ENCODE measurements at places on chromosomes 2 and 18.

GRCh38 chr18:58605027-58606020 lies 23.6 kb downstream of the ALPK2 start:
- DNase-seq, result no peak

GRCh38 chr2:138742441-138743057 lies 37.6 kb downstream of the NXPH2 start:
- no peak for DNase-seq

GRCh38 chr2:231711677-231712450 lies 3.5 kb downstream of the PTMA start:
- no peak for DNase-seq

- no peak for DNase-seq
Measured at GRCh38 chr2:194087089-194087958, 1569.7 kb upstream of the SLC39A10 start.

GRCh38 chr2:112096098-112096497 lies 41.0 kb downstream of the TMEM87B start:
- DNase-seq, result no peak

- no peak for DNase-seq
Measured at GRCh38 chr2:205681401-205682238, 681 bp upstream of the NRP2 start.

GRCh38 chr2:44296653-44297052 lies 21.4 kb downstream of the SLC3A1 start:
- no peak for DNase-seq

GRCh38 chr18:45730832-45731575 lies 7.0 kb downstream of the SLC14A1 start:
- no peak for DNase-seq

GRCh38 chr2:234308813-234309195 lies 188.1 kb downstream of the ARL4C start:
- DNase-seq, result no peak

DNA sequence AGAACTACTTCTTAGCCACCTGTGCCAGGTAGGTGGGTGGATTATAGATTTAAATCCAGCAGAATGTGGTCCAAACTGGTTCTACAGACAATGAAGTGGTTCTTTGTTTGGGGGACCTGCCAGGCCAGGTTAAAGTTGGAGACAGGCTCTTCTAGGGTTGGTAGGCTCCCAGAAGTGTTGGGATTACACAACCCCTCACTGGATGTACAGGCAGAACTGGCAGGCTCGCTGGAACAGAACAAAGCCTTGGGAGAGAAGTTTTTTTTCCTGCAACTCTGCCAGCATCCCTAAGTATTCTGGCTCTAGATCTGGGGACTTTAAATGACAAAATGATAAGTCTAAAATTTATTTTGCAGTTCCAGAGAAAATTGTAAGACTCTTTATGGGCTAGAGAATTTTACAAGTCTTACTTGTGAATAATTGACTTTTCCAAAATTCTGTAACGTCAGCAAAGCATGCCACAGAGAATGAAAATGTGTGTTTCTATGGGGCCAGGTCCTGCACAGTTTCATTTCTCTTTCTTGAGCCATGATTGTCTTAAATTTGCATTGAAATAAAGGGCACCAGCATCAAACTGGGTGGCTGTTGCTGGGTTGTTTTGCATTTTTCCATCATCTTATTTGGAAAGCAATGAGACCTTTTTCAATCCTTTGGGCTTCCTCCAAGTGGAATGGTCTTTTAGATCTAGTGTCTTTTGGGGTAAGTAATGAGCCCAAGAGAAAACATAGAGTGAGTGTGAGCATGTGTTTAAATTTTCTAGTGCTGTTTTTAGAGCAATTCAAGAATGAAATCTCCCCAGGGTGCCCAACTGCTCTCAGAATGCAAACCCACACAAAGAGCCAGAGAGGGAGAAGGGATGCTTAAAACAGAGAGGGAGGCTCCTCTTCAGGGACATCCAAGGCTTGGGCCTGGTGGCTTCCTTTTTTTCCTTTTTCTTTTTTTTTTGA lies 32.4 kb upstream of the ATL2 start:
- no peak for DNase-seq

DNA sequence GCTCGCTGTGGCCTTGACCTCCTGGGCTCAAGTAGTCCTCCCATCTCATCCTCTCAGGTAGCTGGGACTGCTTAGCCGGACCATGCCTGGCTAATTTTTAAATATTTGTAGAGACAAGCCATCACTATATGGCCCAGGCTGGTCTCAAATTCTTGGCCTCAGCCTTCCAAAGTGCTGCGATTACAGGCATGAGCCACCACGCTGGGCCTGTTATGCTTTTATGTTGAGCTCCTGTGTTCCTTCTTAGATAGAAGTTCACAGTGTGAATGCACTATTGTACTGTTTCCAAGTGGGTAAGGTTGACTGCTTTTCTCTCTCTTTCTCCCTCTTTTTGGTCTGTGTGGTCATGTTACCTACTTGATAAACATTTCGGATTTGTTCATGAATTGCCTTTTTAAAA lies 61.9 kb downstream of the SMCHD1 start:
- no peak for DNase-seq

GRCh38 chr2:202378662-202379358 lies 2.7 kb downstream of the BMPR2 start:
- no peak for DNase-seq

GRCh38 chr2:45891719-45892424 lies 240.4 kb downstream of the PRKCE start:
- DNase-seq, result no peak
